ENCODE measurements at places on chromosomes 5 and 9. TPM values are rescaled to one million over a fixed set of nuclear protein-coding genes. Genes with fewer than 3 reads are reported as not detected.

The ARPC5L gene
- total RNA-seq = 13.7 TPM

The SLC2A6 gene
- total RNA-seq = 19.7 TPM

The SPINK7 gene
- total RNA-seq = not detected

The PRSS3 gene
- total RNA-seq = 12.8 TPM

The NUTM2G gene
- total RNA-seq = not detected

The PCDHGA8 gene
- 0.64 TPM for total RNA-seq

- DNase-seq = no peak
Observed at GRCh38 chr9:137064880-137065164, 5.5 kb downstream of the SAPCD2 start.

- no peak for DNase-seq
Observed at GRCh38 chr5:160649304-160649703, 202.7 kb downstream of the ATP10B start.

DNA sequence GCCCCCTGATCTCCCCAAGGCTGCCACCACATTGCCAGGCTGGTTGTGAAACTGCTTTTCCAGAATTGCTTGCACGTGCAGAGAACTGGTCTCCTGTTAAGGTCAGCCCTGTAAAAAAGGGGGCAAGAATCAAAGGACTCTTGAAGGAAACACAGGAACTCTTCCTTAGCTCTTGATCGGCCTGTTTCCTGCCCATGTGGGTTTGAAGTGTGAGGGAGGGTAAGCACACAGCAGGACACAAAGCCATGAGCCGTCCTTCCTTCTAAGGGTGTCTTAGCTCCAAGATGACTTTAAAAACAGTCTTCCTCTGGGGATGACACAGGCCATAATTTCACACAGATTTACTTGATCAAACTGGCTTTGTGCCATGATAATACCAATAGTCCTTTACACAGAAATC, 36.1 kb downstream of the TEK start:
- DNase-seq = no peak

DNA sequence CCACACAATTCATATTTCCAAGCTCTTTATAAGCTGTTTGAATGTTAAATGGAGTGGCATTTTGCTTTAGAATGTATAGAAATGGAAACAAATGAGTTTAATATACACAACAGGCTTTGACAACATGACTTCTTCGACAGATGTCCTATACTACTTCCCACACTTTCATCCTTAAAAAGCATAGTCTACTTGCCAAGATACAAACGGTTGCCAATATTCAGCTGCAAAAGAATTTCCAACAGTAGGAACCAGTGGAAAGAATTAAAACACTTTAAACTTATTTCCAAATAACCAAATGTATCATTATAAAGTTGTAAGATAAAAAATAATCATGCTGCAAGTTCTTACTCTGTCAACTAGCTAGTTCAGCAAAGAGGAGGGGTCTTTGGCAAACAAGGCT, 456.4 kb downstream of the PDE4D start:
- no peak for DNase-seq

GRCh38 chr9:94779693-94780290, 53.3 kb downstream of the AOPEP start:
- no peak for DNase-seq

DNA sequence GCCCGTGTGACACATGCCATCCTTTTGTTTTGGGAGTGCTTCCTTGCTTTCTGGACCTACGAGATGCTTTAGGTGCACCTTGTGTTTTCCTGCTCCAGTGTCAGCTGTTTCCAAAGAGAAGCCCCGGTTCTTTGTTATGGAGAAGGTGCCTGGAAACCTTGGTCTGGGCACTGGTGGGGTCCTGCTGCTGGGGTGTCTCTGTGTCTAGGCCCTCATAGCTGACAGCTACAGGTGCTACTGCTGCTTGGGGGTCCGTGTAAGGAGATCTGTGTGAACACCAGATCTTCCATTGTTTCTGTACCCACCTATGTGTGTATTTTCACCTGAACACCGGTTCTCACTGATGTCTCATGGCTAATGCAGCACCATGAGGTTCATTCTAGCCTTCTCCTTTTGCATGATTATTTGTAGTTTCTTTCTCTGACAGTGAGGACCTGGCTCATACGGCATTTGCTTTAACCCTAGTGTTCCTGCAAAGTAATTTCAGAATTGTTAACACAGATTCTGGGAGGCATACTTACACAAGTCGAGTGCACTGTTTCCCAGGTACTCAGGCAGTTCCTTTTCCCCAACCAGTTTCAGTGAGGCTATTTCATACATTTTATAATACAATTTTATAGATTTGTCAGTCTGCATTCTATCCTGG, 13.2 kb upstream of the FAM120AOS start:
- DNase-seq = no peak

DNA sequence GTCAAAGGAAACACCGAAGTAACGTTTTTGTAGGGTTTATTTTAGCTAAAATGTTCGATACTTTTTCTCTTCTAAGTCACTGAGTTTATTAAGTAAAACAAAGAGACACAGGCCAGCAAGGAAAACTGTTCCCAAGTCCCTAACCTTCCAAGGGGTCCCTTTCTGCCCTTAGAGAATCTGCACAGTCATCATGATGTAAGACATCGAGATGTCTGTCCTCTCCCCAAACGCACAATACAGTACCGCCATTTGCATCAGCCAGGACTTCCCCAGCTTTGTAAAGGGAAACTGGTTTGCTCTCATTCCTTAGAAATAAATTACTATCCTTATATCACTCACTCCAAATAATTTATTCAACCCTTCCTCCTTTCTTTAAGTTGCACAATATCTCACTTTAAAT, 89.3 kb downstream of the MARCHF11 start:
- no peak for DNase-seq

- no peak for DNase-seq
Observed at GRCh38 chr5:154372661-154373060, 73.1 kb upstream of the SAP30L start.

GRCh38 chr5:74286734-74287695, 353.5 kb downstream of the ENC1 start:
- no peak for DNase-seq

GRCh38 chr5:54470677-54471076, 15.2 kb downstream of the HSPB3 start:
- no peak for DNase-seq

DNA sequence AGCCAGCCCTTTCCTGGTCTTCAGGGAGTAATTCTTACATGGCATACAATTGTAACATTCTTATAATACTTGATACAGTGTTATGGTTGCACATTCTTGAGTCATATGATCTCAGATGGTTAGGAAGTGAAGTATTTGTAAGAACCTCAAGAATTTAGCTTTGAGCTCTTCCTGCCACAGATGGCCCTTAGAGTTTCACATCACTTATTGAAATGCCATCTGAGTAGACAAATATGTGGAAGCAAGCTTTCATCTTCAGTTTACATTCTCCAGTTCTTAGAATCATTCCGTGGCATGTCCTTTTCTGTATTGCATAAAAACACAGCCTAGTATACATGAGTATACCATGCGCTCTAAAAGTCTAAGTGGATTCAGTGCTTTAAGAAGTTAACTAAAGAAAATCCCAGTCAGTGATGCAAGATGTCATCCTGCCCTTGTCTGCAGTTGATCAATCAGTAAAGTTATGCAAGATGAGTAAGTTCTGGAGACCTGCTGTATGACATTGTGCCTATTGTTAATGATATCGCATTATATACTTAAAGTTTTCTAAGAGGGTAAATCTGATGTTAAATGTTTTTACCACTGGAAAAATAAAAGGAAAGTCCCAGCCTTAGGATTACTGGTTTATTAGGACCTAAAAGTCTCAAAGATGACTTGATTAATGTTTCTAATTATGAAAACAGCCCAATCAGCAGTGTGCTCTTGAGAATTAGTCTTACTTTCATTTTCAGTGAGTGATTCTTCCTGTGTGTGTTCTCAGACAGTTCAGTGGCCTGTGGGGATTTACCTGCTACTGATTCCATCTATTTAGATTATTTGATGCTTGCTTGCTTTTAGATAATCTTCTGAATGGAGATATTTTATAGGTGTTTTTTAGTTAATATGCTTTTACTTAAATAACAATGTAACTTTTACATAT, 29.4 kb downstream of the RHOBTB3 start:
- DNase-seq = no peak

- DNase-seq = no peak
Observed at GRCh38 chr5:145925353-145925752, 11.0 kb upstream of the SH3RF2 start.

DNA sequence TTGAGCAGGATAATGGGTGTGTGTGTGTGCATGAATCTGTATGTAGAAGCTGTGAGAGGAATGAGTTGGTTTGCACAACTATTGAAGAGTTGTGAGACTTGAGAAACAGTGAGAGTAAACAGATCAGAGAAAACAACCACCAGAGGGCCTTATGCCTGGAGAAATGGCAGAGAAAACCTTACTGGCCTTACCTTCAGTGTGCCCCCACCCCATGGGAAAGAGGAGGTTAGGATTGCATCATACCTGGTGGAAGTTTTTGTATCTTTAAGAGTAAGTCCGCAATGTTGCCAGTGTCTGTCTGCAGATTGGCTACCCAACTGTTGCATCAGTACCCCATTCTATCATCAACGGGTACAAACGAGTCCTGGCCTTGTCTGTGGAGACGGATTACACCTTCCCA, 1909.4 kb upstream of the WWC1 start:
- no peak for DNase-seq

DNA sequence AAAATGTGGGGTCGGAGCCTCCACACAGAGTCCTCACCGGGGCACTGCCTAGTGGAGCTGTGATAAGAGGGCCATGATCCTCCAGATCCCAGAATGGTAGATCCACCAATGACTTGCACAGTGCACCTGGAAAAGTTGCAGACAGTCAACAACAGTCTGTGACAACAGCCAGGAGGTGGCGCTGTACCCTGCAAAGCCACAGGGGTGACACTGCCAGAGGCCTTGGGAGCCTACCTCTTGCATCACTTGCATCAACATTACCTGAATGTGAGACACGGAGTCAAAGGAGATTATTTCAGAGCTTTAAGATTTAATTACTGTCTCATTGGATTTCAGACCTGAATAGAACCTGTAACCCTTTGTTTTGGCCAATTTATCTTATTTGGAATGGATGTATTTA, 614.1 kb upstream of the CDH9 start:
- DNase-seq = no peak

- DNase-seq = no peak
Observed at GRCh38 chr5:136195971-136196820, 3.2 kb upstream of the SMIM32 start.

DNA sequence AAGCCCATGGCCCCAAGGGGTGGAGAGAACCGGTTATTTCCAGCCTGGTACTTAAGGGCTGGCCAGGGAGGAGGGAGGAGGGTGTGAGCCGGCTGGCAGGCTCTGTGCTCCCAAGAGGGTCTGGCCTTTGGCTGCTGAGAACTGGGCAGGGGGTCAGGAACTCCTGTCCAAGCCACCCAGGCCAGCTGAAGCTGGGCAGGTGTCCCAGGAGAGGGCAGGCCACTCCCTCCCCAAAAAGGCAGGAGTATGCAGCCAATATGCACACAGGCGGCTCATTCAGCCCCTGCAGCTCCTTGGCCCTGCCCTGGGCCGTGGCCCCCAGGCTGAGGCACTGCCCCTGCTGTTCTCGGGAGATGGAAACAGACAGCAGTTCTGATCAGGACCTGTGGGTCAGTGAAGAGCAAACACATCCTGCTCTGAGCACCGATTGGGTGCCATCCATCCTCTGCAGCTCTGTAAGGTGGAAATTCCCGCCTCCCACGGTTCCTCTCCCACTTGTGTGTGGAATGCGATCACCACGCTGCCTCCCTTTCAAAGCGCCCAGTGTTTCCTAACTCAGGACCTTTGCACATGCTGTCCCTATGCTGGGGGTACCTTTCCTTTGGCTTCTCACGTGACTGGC, 17.1 kb upstream of the KIF12 start:
- DNase-seq = no peak

GRCh38 chr5:66207800-66208561, 63.9 kb downstream of the SREK1 start:
- no peak for DNase-seq

- no peak for DNase-seq
Observed at GRCh38 chr5:11599499-11599898, 304.7 kb downstream of the CTNND2 start.

GRCh38 chr9:99885747-99886146, 20.7 kb upstream of the STX17 start:
- DNase-seq = no peak

DNA sequence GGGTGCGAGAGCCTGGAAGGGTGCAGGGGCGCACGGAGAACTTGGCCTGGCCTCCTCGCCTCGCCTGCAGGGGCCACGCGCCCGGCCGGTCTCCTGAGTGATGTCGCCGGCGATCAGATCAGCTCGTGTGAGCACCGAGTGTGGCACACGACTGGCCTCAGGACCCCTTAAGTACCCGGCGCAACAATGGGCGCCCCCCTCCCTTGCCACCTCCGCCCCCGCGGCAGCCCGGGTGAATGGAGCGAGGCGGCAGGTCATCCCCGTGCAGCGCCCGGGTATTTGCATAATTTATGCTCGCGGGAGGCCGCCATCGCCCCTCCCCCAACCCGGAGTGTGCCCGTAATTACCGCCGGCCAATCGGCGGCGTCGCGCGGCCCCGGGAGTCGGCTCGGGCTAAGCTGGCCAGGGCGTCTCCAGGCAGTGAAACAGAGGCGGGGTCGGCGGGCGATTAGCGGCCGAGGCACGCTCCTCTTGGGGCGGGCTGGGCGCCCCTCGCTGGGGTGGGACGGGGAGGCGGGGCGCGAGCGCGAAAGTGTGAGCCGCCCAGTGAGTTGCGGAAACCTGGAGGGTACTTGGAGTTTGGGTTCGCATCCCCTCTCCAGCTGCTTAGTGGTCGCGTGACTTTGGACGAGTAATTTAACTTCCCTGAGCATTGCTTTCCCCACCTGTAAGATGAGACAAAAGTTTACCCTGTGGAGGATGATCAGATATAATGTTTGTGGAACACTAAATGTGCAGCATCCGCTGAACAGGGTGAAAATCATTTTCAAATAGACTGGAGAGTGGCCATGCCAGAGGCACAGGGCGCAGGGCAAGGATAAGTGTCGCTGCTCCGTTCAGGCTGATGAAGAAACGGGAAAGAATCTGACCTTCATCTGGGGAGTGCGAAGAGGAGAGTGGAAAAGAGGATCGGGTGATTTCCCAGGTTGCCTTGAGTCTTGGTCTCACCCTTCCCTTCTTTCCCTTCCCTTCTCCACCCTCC, at the start of gene NEUROG1:
NEUROG1 (minus strand) TSS at position 145 of the 982 bp plus-strand sequence. CDS start 274 bp downstream, outside the sequence.
- DNase-seq = no peak

- peak; percentile 29 for DNase-seq
Observed at GRCh38 chr5:14665101-14665822, 744 bp downstream of the OTULIN start.

GRCh38 chr5:81779125-81779915, 28.4 kb upstream of the SSBP2 start:
- DNase-seq = peak; percentile 61

DNA sequence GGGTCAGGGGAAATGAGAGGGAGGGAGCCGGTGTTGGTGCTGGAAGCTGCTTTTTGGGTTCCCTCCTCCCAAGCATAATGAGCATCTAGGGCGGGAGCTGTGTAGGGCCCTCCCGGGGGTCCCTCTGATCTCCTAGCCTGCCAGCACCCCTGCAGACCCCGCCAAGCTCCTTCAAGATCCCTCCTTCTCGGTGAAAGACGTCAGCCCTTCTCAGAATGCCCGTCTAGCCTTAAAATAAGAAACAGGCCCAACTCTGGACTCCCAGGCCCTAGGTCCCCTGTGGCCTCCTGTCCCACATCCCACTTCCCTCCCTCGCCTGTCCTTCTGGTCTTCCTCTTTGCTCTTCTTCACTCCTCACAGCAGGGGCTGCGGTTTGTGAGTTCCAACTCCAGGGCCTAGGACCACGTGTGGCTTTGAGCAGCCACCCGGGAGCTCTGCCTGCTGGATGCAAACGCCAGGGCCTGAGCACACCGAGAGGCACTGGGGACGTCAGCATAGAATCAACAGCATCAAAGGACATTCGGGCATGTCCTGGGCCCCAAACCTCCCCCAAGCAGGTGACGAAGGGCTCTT, 8.8 kb upstream of the SCGB3A1 start:
- no peak for DNase-seq

All from dermis microvascular lymphatic vessel endothelial cell (primary cell).